ENCODE measurements at places on chromosomes 11 and 22.
A peak's percentile ranks its signal among the peaks of the same experiment; 100 is the strongest.

- DNase-seq = no peak
Measured at GRCh38 chr22:17990147-17990546, 34.2 kb downstream of the MICAL3 start.

GRCh38 chr11:106464728-106465127, 387.3 kb downstream of the AASDHPPT start:
- DNase-seq = no peak

- no peak for DNase-seq
Measured at GRCh38 chr11:80815752-80816453, 1375.1 kb upstream of the TENM4 start.

- no peak for DNase-seq
Measured at GRCh38 chr22:32622004-32622743, 147.6 kb downstream of the FBXO7 start.

DNA sequence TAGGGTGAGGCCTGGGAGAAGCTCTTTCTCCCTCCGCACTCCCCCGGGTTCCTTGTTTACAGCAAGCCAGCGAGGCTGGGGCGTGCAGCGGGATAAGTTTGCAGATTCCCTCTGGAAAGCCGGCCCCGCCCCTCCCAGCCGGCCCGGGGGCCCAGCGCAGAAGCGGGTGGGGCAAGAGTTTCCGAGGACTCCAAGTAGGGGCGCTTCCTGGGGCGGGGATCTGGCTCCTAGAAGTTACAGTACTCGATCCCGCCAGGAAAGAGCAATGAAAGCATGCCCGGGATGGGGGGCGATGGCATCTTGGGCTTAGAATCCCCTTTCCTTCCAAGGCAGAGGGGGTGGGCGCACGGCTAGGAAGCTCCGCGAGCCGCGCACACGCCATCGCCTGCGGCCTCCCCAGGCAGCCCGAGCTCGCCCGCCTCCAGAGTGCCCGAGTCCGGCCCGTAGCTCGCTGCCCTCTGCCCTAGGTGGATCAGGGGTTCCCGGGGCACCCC, 385 bp downstream of the TST start:
- DNase-seq = no peak

GRCh38 chr22:19038728-19039447, 83.3 kb downstream of the DGCR2 start:
- DNase-seq = no peak

DNA sequence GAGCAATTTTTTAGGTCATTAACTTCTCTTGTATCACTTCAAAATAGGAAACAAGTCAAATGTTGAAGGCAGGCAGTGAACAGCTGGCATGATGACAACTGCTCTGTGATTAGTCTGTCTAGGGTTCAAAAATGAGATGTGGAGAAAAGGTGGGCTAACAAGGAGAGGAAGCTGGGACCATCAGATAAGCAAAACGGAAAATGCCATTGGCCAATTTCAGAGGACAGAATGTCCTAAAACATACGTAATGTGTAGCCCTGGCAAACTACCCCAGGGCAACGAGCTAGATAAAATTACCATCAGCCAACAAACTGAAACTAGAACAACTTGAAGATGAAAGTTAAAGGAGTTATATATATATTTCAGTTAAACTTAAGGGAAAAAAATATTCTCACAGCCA, 93.2 kb downstream of the RELT start:
- DNase-seq = no peak

GRCh38 chr11:69295995-69296889, 2.3 kb downstream of the MYEOV start:
- DNase-seq = peak; percentile 56

- no peak for DNase-seq
Measured at GRCh38 chr11:102986815-102987214, 31.3 kb upstream of the MMP13 start.

DNA sequence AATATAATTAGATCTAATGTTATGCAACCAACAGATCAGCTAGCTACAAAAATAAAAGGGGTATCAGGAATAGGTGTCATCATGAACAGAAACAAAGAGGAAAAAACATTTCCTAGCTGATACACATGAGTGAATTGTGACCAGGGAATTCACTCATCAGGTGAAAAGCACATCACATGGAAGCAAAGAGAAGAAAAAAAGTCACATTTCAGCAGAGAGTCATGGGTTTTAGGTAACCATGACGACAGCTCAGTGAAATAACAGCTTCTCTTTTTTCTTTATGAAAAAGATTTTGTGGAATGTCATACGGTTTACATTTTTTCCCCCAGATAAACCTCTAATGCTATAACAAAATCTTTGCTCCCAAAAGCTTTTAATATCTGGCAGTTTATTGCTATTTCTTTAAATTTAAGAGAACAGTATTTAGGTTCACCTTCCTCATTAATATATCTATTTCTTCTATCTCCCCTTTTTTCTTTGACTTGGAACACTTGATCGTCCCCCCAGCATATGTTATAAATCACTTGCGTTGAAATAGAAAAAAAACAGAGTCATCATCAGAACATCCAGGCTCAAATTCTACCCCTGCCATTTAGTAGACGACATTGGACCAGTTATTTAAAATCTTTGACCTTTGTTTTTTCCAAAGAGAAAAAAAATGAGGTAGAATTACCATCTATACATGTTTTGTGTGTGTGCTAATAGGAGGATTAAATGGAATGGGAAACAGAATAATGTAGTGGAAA, 5.3 kb downstream of the TYR start:
- no peak for DNase-seq

DNA sequence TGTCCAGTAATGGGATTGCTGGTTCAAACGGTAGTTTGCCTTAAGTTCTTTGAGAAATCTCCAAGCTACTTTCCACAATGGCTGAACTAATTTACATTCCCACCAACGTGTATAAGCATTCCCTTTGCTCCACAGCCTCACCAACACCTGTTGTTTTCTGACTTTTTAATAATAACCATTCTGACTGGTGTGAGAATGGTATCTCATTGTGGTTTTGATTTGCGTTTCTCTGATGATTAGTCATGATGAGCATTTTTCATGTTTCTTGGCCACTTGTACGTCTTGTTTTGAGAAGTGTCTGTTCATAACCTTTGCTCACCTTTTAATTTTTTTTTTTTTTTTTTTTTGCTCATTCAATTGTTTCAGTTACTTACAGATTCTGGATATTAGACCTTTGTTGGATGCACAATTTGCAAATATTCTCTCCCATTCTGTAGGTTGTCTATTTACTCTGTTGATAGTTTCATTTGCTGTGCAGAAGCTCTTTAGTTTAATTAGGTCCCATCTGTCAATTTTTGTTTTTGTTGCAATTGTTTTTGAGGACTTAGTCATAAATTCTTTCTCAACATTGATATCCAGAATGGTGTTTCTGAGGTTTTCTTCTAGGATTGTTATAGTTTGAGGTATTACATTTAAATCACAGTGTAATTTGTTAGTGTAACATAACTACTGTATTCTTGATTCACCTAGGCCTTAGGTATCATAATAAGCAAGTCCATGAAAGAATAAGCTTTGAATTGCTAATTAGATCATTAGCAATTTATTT, 33.0 kb downstream of the CCDC34 start:
- no peak for DNase-seq

DNA sequence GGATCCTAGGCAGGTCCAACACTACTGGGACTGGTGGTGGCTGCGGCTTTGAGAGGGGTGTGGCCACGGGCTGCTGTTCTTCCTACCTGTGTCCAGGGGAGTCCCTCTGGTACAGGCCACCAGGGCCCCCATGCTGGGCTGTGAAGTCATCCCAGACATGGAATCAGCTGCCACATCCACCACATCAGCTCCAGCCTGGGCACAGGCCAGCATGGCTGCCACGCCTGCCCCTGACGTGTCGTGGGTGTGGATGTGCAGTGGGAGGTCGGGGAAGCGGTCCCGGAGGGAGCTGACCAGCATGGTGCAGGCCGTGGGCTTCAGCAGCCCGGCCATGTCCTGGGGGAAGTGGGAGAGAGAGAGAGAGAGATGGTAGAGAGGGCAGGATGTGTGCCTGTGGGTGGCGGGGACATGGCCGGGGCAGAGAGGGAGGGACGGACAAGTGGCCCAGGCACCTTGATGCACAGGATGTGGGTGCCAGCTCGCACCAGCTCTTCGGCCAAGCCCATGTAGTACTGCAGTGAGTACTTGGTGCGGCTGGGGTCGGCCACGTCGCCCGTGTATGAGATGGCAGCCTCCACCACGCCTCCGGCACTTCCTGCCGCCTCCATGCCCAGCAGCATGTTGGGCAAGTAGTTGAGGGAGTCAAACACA, 6.2 kb upstream of the LRFN4 start:
- DNase-seq = no peak

Measured in CD4-positive, alpha-beta T cell treated with Interferon gamma for 1 hour (primary cell).